Daoy (cell line): ENCODE measurements at places on chromosomes 1 and 21. TPM values are rescaled to one million over a fixed set of nuclear protein-coding genes. Genes with fewer than 3 reads are reported as not detected.

Gene MAB21L3
- total RNA-seq: 2.7 TPM in 1 of 2 replicates, not detected in the other

Gene ARL8A
- total RNA-seq: 21.9 and 29.0 TPM in 2 replicates

Gene MATN1
- total RNA-seq: 0.06 TPM in 1 of 2 replicates, not detected in the other

Gene AK5
- total RNA-seq: 18.1 and 38.6 TPM in 2 replicates

Gene ZNF683
- not detected in 2 replicates for total RNA-seq

Gene IL23R
- total RNA-seq: not detected in 2 replicates

Gene TSPEAR
- not detected in 2 replicates for total RNA-seq

Gene NRIP1
- 18.1 and 22.6 TPM in 2 replicates for total RNA-seq

GRCh38 chr1:109490029-109490933 lies 3.6 kb upstream of the CYB561D1 start:
- peak; percentile 69 for DNase-seq

- DNase-seq: no peak
These were observed 165.7 kb upstream of the SGIP1 start for GRCh38 chr1:66368261-66368660.

- DNase-seq: peak; percentile 74
These were observed at the start of gene NBL1 for GRCh38 chr1:19643602-19644394. Gene NBL1 (plus strand): TSS chr1:19644311. CDS start chr1:19655031, 10,720 bp downstream.

GRCh38 chr1:165350840-165351239 lies 5.7 kb downstream of the LMX1A start:
- no peak for DNase-seq

DNA sequence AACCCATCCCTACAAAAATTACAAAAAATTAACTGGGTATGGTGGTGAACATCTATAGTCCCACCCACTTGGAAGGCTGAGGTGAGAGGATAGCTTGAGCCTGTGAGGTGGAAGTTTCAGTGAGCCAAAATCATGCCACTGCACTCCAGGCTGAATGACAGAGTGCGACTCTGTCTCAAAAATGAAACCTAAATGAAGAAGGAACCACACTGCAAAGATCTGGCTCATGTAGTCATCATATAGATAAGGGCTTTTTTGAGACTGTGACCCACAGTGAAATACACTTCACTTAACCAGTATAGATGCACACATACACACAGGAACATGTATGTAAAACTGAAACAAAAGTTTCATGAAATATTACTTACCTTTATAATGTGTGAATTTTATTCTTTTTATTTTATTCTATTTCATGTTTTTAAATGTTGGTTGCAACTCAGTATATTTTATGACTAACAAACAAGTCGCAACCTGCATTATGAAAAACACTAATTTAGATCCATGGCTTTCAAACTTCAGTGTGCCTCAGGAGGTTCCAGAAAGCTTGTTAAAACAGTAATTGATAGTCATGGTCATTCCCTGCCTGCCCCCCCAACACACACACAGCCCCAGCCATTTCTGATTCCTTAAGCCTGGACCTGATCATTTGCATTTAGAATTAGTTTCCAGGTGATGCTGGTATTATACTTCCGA lies 189.5 kb downstream of the PATJ start:
- no peak for DNase-seq

DNA sequence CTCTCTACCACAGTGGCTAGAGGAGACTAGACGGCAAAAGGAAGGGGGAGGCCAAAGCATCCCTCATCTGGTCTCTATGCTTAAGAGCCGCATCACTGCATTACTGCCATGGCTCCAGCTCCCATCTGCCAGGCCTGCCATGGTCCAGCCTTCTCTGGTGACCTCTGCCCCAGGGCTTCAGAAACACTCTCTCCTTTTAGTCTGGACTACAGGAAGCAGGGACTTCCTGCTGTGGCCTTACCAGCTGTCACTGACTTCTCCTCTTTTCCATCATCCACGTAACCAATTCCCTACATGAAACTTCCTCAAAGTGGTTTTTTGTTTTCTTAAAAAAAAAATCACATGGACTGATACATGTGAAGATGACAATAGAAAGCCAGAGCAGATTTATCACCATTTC lies 323.1 kb upstream of the NFIA start:
- DNase-seq: no peak

DNA sequence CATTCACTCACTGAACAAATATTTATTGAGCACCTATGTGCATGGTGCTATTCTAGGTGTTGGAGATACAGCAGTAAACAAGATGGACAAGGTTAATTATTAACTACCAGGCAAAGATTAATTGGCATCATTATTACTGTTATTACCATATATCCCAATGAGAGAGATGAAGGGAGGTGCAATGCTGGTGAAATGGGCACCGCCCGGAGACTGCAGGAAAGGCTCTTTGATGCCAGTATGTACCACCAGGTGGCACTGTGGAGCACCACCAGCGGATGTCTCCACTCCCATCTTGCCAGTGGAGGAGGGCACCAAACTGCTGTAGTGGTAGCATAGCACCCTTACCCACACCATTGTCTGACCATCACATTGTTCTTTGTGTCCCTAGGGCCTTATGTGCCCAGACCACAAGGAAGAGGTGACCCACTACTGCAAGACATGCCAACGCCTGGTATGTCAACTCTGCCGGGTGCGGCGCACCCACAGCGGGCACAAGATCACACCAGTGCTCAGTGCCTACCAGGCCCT lies 3.0 kb downstream of the TRIM46 start:
- peak; percentile 74 for DNase-seq

- no peak for DNase-seq
These were observed 209.7 kb upstream of the ST6GALNAC5 start for GRCh38 chr1:76657623-76658022.

GRCh38 chr1:173287785-173288184 lies 80.7 kb upstream of the TNFSF4 start:
- DNase-seq: no peak

- no peak for DNase-seq
These were observed 228.2 kb upstream of the KCNK2 start for GRCh38 chr1:214854126-214854875.

- DNase-seq: no peak
These were observed 33.2 kb upstream of the KLF18 start for GRCh38 chr1:44174630-44175029.

DNA sequence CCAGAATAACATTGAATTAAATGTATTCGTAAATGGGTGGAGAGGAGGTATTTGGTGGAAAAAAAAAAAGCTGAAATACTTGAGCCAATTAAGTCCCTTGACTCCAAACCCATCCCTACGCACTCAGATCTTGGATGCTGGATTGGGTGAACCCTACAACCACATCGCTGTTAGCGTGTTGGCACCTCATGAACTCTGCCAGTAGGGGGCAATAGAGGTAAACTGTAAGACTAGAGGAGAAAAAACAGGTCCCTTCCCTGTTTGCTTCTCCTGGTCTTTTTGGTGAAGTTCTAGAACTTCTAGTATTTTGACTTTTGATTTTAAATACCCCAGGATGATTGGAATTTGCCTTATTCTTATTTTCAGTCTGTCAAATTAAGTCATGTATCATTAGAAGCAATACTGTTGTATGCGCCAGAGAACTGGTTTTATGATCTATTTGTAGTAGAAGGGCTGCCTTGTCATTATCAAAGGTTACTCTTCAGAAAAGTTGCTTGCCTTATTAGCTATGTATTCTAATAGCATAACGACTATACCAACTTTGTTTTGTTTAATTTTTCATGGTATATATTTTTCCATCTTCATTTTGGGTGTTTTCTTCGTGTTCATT lies 1.9 kb upstream of the OR13G1 start:
- DNase-seq: peak; percentile 76

- DNase-seq: no peak
These were observed 40.0 kb upstream of the PTPRC start for GRCh38 chr1:198598796-198599321.

DNA sequence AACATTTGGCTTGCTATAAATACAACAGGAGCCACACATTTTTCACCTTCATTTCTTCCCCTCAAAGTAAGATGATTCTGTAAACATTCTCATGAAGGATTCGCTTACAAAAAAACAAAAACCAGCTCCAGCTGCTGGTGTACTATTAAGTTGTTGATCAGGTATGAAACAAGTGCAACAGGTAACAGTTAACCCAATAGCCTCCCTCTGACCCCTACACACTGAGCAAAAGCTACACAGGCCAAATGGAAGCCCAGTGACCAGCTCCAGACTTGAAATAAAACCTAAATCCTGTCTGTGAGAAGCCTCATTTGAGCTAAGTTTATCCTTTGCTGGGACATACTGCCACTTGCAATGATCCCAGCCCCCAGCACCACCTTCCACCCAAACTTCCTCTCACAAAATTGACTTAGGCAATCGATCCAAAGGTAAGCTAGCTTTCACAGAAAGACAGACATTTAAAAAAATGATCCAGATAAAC lies 991 bp downstream of the TIAM1 start:
- DNase-seq: no peak

- DNase-seq: no peak
These were observed 44.3 kb downstream of the ATP1B1 start for GRCh38 chr1:169150641-169151337.

- DNase-seq: no peak
These were observed 14.9 kb upstream of the TTC39A start for GRCh38 chr1:51345300-51345687.

DNA sequence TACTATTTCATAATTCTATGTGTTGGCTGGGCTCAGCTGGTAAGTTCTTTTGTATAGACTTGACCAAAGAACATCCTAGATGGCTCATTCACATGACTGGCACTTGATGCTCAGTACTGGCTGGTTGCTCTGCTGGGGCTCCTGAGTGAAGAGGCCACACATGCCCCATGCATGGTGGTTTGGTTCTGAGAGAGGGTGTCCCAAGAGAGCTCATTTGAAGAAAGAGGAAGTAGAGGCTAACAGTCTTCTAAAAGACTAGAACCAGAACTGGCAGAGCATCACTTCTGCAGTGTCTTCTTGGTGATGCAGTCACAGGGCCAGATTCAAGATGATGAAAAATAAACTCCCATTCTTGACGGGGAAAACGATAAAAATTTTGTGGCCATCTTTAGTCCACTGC lies 5.2 kb upstream of the BACH1 start:
- DNase-seq: no peak

DNA sequence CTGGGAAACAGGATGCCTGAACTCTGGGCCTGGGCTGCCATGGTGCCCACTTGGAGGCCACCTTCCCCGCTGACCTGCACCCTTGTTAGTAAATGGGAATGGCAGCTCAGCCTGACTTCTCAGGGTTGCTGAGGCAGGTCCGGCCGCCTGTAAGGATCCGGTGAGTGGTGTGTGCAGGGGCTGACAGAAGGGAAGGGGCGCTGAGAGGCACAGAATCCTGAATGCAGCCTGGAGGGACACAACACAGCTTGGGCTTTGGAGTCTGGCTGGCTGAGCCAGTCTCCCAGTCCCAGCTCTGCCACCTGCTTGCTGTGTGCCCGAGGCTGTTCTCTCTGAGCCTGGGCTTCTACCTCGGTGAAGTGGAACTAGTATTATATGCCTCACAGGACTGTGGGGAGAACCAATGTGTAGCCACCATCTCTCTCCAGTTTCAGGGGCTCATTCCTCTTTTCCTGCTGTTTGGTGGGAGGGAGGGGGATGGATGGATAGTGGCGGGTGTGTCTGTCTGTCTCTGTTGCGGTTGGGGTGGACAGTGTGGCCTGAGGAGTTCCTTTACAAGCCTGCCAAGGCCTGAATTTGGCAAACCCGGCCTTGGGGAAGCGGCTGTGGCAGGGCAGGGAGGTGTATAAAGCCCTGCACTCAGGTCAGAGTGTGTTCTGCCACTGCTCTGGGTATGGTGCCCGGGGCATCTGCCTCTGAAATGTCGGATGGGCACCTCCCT lies 18.0 kb downstream of the ADORA1 start:
- no peak for DNase-seq

- no peak for DNase-seq
These were observed 1113.9 kb upstream of the B3GALT2 start for GRCh38 chr1:194300340-194300739.

- DNase-seq: peak; percentile 77
These were observed 26.8 kb downstream of the EIF4G3 start for GRCh38 chr1:21149855-21150432.

DNA sequence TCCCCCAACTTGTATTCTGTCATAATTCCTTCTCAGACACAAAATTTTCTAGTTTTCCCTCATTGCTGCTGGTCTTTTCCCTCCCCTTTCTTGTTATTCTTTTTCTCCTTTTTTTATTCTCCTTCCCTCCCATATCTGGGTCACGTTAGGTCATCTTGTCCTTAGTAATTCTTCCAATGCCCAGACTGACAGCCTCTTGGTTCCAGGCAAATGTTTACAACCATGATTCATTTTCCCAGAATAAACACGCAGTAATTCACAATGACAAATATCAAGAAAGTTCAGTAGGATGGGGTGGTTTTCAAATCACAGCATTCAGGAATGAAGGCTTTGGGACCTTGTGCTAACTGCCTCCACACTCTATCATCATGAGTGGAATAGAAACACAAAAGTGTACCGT lies 25.2 kb downstream of the NHLH2 start:
- no peak for DNase-seq

DNA sequence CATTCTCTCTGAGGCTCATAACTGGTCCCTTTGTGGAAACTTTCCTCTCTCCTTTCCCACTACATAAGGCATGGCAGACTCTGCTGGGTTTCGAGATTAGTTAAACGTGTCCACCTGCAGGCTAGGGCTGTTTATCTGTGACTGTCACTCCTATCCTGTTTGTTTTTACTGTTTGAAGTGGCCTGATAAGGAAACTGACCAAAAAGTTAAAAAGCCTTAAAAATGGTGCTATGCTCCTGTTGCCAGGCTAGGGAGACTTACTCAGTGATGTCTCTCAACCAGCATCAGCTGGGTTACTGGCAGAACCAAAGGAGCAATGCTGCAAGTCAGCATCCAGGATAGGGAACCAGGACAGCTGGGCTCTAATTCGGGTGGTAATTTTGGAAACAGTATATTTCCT lies 3.9 kb downstream of the PIGV start:
- no peak for DNase-seq

DNA sequence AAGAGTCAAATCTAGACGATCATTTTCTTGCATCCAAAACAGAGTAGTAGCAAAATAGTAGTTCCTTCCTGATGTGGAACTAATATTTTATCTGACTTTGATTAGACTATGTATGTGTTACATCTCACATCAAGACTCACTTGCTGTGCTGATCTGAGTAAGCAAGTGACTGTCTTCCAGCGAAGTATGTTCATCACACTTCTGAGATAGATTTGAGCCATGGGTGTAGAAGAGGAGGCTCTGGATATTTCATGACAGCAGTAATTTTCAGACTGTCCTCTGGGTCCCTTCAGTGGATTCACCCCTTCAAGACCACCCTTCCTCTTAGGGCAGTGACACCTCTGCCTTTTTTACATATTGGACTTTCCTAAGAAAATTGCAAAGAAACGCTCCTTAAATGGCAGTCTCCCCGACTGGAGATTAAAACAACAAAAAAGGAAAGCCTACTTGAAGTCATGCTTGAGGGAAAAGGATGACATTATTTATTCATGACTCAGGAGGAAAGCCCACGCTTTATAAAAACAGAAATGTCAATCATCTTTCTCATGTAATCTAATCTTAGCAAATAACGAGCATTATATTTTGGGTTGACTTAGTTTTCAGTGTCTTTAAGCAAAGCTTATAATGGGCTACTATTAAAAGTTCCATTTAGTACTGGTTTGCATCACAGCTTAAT lies 22.8 kb downstream of the ATP1B1 start:
- DNase-seq: no peak

GRCh38 chr21:32173121-32173724 lies 105.6 kb downstream of the MIS18A start:
- DNase-seq: no peak

GRCh38 chr21:38766987-38767722 lies 38.6 kb upstream of the ETS2 start:
- no peak for DNase-seq

- DNase-seq: no peak
These were observed 25.1 kb downstream of the GRHL3 start for GRCh38 chr1:24344090-24344742.
